Activated CD4-positive, alpha-beta T cell treated with anti-CD3 and anti-CD28 coated beads, Interleukin-2, amount 10 ng/mL, durations not matched to agents 7 days and 5 days (primary cell): ENCODE measurements at places on chromosomes 11 and 22. TPM values are rescaled to one million over a fixed set of nuclear protein-coding genes. Genes with fewer than 3 reads are reported as not detected.

Gene GPR83
- total RNA-seq: 0.05 TPM

Gene OR1S2
- not detected for total RNA-seq

Gene TTLL12
- total RNA-seq: 42.9 TPM

GRCh38 chr11:34345991-34346480, 11.8 kb downstream of the ABTB2 start:
- no peak for DNase-seq

GRCh38 chr11:6251120-6251733, 8.4 kb upstream of the CCKBR start:
- DNase-seq: peak; percentile 58

- peak; percentile 18 for DNase-seq
Measured at GRCh38 chr11:46918083-46918787, at the start of gene LRP4. Gene LRP4, minus strand, starts transcription at chr11:46918550. Its CDS starts 171 bp downstream, at chr11:46918379.

DNA sequence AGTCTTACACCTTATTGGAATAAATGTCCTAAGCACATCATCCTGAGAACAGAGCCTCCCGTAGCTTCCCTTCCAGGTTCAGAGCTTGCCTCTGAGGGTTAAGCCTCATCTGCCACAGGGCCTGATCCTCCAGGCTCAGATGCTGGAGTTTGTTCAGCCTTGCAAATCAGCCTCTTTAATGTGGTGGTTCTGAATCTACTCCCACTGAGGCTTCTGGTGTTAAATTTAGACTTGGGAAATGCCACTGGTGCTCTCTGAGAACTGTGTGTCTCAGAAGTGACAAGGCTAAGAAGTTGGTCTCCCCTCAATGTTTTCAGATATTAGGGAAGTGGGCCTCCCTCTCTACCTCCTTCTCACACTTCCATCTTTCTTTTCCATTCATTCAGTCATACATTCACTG, 68.7 kb downstream of the CCDC81 start:
- no peak for DNase-seq
